ENCODE measurements at places on chromosomes 12 and 14.

GRCh38 chr12:3658327-3659163, 94.4 kb downstream of the CRACR2A start:
- DNase-seq = no peak

- no peak for DNase-seq
Measured at GRCh38 chr14:21102521-21103410, 1.9 kb downstream of the TMEM253 start.

GRCh38 chr12:123031171-123031845, 50.8 kb downstream of the ARL6IP4 start:
- DNase-seq = no peak

DNA sequence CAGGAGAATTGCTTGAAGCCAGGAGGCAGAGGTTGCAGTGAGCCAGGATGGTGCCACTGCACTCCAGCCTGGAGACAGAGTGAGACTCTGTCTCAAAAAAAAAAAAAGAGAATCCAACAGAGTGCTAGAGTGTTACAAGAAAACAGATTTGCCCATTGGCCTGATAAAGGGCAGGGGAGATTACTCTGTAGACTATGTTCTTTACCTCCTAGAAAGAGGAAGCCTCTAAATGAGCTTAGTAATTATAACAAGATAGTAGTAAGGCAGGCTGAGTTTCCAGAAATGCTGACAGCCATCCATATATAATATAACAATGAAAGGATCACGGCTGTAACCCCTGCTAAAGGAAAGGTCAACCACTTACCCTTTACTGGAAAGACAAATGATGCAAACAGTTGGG, 24.4 kb downstream of the AK7 start:
- DNase-seq = no peak

GRCh38 chr12:93461503-93461902, 5.8 kb upstream of the MRPL42 start:
- no peak for DNase-seq

DNA sequence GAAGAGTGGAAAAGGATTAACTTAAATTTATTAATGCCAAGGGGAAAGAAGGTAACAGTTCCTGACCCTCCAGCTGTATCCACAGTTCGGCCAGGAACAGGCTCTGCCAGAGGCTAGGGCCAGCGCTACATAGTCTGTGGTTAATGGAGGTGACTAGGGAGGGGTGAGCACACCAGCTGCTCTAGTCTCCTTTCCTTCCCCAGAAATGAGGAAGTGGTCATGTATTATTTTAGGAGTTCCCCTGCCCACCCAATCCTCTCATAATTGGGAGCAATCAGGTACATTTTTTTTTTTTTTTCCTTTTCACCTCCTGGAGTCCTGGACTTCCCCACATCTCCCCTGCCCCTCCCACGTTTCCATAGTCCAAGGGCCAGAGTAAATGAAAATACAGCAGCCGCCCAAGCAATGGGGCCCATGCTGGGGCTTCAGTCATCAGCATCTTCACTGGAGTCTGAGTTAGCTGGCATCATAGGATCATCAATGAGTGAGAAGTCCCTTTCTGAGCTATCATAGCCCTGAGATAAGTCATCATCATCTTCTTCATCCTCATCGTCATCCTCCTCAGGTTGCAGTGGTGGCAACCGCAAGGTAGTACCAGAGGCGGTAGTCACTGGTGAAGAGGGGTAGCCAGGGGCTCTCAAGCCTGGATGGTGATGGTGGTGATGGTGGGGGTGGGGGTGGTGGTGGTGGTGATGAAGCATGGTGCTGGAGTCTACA, 1.5 kb upstream of the SUPT16H start:
- peak; percentile 5 for DNase-seq

- DNase-seq = peak; percentile 80
Measured at GRCh38 chr12:125683748-125684381, 618.6 kb downstream of the AACS start.

DNA sequence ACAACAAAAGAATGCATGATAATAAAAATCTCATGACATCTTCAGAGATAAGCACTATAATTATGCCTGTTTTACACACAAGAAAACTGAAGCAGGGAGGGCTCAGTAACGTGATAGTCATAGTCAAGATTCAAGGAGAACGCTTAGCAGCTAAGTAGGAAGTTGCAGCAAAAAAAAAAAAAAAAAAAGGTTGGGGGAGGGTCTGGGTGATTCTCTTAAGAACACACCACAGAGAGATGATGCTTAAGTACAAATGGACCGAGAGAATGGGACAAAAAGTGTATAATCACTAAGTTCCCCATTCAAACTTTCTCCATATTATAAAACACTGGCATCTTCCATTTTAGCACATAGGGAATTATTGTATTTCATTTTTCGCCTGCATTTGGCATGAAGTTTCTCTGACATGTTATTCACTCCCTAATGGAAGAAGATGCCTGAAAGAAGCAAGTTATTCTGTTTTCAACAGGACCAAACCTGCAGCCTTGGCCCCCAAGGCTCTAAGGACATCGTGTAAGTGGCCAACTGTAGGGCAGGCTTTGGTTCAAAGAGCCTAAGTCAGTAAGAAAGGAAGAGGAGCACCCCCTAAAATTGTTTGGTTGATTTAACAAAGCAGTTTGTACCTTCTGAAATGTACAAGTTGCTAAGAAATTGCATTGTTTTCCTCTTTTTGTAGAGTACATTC, 142.9 kb upstream of the TMPO start:
- DNase-seq = no peak

- DNase-seq = no peak
Measured at GRCh38 chr14:104794993-104795780, at the start of gene AKT1. Gene AKT1, minus strand, starts transcription at chr14:104795748. Its CDS starts 3,105 bp downstream, at chr14:104792643.

DNA sequence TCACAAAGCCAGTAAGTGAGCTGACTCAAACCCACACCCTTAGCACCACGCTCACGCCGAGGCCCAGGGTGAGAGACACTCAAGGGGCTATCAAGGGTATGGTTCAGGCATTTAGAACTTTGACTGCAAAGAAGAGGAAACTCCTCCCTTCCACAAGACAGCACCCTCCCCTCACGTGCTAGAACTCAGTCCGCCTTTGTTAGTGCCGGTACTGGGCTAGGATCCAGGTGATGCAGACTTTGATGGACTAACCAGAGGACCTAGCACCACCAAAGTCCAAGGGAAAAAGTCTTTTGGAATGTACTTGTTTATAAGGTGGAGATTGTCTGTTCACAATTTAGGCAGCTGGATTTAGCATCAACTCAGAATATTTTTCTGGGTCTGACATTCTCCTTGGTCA, 33.7 kb downstream of the VWF start:
- no peak for DNase-seq

Measured in ELF-1 (cell line).